Smooth muscle cell of bladder (primary cell): ENCODE measurements at places on chromosomes 1 and 21. TPM values are rescaled to one million over a fixed set of nuclear protein-coding genes. Genes with fewer than 3 reads are reported as not detected.

Gene GNAT2
- total RNA-seq: 0.28 and 0.37 TPM in 2 replicates

Gene DMBX1
- not detected in 2 replicates for total RNA-seq

Gene IGSF3
- under 0.01 and 0.18 TPM in 2 replicates for total RNA-seq

Gene SLC2A5
- total RNA-seq: 1.4 and 10.7 TPM in 2 replicates

Gene ATP8B2
- 188 and 301 TPM in 2 replicates for total RNA-seq

Gene CYP4A11
- total RNA-seq: not detected in 2 replicates

Gene OR14A16
- not detected in 2 replicates for total RNA-seq

Gene RGS13
- total RNA-seq: 0.14 and 0.28 TPM in 2 replicates

Gene ZNF683
- total RNA-seq: not detected in 2 replicates

Gene ADORA3
- total RNA-seq: not detected in 2 replicates

Gene HSD3B2
- total RNA-seq: not detected in 2 replicates

Gene ENSA
- total RNA-seq: 55.3 and 64.6 TPM in 2 replicates

Gene CBR1
- 112 and 131 TPM in 2 replicates for total RNA-seq

Gene SNAP47
- 48.8 and 51.8 TPM in 2 replicates for total RNA-seq

Gene RXRG
- total RNA-seq: 0.09 TPM in 1 of 2 replicates, not detected in the other

Gene SPATA21
- total RNA-seq: not detected in 2 replicates

Gene GNG4
- 3.2 and 3.7 TPM in 2 replicates for total RNA-seq

Gene UBASH3A
- total RNA-seq: under 0.01 TPM in 1 of 2 replicates, not detected in the other

Gene HTR1D
- total RNA-seq: not detected in 2 replicates

Gene SPRR1A
- not detected in 2 replicates for total RNA-seq

Gene KIF2C
- 2.9 and 3.4 TPM in 2 replicates for total RNA-seq

Gene FNDC5
- 1.8 and 4.0 TPM in 2 replicates for total RNA-seq

Gene GPR3
- 0.09 and 0.14 TPM in 2 replicates for total RNA-seq

Gene TRIM17
- total RNA-seq: 0.09 and 0.14 TPM in 2 replicates

Gene PPT1
- 55.0 and 57.3 TPM in 2 replicates for total RNA-seq

Gene KMO
- under 0.01 TPM in 1 of 2 replicates, not detected in the other for total RNA-seq

Gene FCGR3B
- not detected in 2 replicates for total RNA-seq

Gene DUSP23
- total RNA-seq: 10.5 and 12.0 TPM in 2 replicates

Gene FCRL5
- not detected in 2 replicates for total RNA-seq

Gene RCSD1
- 0.09 TPM in 1 of 2 replicates, not detected in the other for total RNA-seq

Gene ADGRB2
- total RNA-seq: 5.0 and 7.0 TPM in 2 replicates

Gene RBP7
- total RNA-seq: not detected in 2 replicates

Gene ZBTB8A
- 5.3 and 6.5 TPM in 2 replicates for total RNA-seq

Gene TRIM67
- under 0.01 TPM in 1 of 2 replicates, not detected in the other for total RNA-seq

Gene BLACAT1
- total RNA-seq: under 0.01 TPM in 1 of 2 replicates, not detected in the other
